CD4-positive, alpha-beta memory T cell (primary cell): ENCODE measurements at places on chromosomes 1 and 21. TPM values are rescaled to one million over a fixed set of nuclear protein-coding genes. Genes with fewer than 3 reads are reported as not detected.

- DNase-seq = no peak
Observed at GRCh38 chr21:15279482-15279881, 214.7 kb upstream of the NRIP1 start.

DNA sequence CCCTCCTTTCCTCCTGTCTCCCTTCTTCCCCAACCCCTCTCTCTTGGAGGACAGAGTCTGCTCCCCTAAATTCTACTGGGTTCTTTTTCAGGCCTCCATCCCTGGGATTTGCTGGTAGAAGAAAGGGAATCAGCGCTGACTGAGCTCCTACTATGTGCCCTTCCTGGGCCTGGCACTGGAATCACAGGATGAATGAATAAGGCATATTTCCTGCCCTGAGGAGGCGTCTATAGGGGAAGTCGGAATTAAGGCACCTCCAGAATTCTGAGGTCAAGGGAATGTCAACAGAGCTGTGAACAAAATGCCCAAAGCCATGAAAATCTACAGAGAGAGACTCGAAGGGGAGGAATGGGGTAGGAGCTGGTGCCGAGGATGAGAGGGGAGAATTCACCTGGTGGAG, 17.4 kb upstream of the BTG2 start:
- DNase-seq = no peak

GRCh38 chr1:25683731-25684130, 67.1 kb downstream of the MAN1C1 start:
- DNase-seq = no peak

The NUF2 gene
- 1.7 TPM for total RNA-seq
